Suprapubic skin (tissue), 4 donors: ENCODE measurements at places on chromosomes 12 and 14. TPM values are rescaled to one million over a fixed set of nuclear protein-coding genes. Genes with fewer than 3 reads are reported as not detected.

The CLEC1B gene
- not detected for total RNA-seq

The GYS2 gene
- total RNA-seq, result 0.32 TPM

The TAS2R9 gene
- not detected for total RNA-seq

The B4GALNT1 gene
- total RNA-seq, result 0.38 TPM

The CMTM5 gene
- total RNA-seq, result not detected

The ERP27 gene
- 0.91 TPM for total RNA-seq

The CLEC7A gene
- 3.7 TPM for total RNA-seq

The SIX6 gene
- total RNA-seq, result not detected

The KLRD1 gene
- not detected for total RNA-seq

The SLC10A1 gene
- total RNA-seq, result not detected

The OR4N2 gene
- not detected for total RNA-seq

The RHOJ gene
- total RNA-seq, result 2.8 TPM

The TOMM20L gene
- not detected for total RNA-seq

DNA sequence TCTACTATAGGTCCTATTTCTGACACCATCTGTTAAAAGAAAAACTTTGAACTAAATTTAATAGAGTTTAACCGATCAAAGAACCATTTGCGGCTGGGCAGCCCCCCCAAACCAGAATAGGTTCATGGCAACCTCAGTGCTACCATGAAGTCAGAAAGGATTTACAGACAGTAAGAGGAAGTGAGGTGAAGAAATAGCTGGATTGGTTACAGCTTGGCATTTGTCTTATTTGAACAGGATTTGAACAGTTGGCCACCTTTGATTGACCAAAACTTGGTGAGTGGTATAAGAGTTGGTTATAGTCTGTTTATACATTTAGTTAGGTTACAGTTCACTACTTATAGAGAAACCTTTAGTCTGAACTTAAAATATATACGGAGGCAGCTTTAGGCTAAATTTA lies 88.9 kb downstream of the TXNDC16 start:
- DNase-seq, result no peak

GRCh38 chr12:58967561-58967960 lies 47.3 kb upstream of the LRIG3 start:
- no peak for DNase-seq

DNA sequence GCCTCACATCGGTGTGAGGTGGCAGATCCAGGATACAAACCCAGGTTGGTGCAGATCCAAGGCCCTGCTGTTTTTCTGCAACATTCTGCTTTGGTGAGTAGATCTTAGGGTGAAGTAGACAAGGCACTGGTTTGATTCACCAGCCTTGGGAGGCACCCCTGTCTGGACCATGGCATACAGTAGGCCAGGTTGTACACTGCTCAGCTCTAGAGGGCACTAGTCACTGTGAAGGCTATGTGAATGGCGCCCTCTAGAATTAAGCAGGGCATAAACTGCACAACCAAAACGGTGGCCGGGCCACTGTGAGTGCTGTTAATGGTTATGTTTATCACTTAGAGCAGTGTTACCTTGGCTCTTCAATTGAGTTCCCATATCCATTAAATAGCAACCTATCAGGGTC lies 280.6 kb upstream of the PWP1 start:
- no peak for DNase-seq

GRCh38 chr12:27922531-27923139 lies 49.9 kb downstream of the PTHLH start:
- no peak for DNase-seq

DNA sequence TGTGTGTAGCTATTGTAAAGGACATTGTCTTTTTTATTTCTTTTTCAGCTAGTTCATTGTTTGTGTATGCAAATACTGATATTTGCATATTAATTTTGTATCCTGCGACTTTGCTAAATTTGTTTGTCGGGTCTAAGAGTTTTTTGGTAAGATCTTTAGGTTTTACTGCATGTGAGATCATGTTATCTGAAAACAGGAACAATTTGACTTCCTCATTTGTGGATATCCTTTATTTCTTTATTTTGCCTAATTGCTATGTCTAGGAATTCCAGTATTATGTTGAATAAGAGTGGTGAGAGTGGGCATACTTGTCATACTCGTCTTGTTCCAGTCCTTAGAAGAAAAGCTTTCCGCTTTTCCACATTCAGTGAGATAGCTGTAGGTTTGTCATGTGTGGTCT lies 28.8 kb downstream of the SIX4 start:
- no peak for DNase-seq

- DNase-seq, result no peak
Measured at GRCh38 chr12:23014749-23015148, 389.8 kb downstream of the ETNK1 start.

DNA sequence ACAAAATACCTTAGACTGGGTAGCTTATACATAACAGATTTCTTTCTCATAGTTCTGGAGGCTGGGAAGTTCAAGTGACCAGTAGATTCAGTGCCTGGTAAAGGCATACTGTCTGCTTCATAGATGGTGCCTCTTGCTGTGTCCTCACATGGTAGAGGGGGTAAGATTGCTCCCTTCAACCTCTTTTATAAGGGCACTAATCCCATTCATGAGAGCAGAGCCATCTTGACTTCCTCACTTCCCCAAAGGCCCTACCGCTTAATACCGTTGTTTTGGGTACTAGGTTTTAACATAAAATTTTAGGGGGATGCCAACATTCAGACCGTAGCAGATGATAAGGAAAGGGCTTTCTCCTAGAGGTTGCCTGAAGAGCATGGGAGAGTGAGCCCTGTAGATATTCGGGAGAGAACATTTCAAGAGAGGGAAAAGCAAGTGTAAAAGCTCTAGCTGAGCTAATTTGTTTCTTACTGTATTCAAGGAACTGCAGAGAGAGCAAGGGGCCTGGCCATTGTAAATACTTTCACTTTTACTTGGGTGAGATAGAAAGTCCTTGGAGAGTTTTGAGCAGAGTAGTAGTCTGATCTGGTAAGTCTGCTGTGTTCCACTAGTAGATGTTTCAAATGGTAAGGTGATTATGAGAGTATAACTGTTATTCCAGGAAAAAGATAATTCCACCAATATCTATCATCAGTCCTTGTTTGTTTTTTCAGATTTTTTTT lies 27.3 kb downstream of the FRS2 start:
- DNase-seq, result no peak

DNA sequence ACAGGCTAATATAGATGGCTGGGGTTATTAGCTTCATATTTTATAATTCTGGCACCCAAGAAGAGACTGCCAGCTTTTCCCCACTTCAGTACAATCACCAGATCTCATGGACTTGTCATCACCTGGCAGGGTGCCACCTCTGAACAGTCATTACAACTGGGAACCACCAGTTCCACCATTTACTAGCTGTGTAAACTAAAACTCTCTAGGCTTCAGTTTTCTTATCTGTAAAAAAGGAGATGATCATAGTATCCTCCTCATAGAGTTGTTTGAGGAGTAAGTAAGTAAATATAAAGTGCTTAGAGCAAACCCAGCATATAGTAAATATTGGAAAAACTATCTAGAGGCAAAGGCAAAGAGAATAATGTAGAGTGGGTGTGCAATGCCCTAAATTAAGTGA lies 19.3 kb downstream of the CPNE8 start:
- no peak for DNase-seq

GRCh38 chr12:96424601-96425000 lies 24.4 kb upstream of the CDK17 start:
- DNase-seq, result no peak

DNA sequence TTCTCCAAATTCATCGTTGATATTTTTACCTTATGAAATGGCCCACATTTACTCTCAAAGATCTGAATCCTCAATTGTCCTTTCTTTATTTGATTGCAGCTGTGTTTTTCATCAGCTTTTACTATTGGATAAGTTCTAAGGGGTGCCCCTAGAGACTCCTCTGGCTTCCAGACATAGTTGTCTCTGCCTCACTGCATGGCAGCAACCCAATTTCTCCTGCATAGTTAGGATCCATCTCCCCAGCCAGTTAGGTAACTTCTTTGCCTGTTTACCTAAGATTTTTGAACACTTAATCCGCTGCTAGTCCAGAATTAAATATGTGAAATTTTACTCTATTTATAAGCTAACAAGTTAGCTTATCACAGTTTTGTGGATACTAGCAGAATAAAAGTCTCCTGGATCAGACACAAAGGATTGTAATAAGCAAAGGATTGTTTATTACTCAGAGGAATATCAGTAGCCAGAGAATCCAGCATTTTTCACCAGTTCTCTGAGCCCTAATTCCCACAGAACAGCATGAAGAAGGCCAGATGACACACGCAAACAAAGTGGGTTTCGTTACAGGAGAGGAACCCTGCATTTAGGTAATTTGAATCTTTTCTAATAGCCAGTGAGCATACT lies 101.1 kb downstream of the BBS10 start:
- no peak for DNase-seq

DNA sequence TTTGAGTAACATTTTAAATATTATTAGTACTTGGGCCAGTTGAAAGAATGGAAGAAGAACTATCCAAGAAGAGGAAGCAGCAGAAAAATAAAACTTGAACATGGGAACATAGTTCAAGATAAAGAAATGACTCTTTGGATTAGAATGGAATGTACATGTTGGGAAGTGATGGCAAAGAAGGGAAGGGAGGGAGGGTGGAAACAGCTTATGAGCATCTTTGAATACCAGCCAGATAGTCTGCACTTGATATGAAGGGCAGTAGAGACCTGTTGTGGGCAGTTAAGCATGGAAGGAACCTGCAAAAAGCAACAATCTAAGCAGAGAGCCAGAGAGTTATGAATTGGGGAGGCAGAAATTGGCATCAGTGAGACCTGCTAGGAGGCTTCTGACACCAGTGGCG lies 10.0 kb upstream of the IL22 start:
- DNase-seq, result no peak

DNA sequence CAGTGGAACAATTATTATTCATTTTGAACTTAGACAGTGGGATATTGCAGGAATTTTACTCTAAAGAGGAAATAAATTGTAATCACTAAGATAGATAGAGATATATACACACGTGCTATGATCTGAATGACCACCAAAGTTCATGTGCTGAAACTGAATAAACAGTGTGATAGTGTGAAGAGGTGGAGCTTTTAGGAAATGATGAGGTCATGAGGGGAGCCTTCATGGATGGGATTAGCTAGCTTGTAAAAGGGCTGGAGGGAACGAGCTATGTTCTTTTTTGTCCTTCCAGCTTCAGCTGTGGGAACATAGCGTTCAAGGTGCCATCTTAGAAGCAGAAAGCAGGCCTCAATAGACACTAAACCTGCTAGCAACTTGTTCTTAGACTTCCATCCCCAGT lies 191.5 kb upstream of the LRIG3 start:
- DNase-seq, result no peak

- no peak for DNase-seq
Measured at GRCh38 chr12:1859643-1860042, 39.3 kb downstream of the LRTM2 start.

GRCh38 chr14:95432144-95433093 lies 84.0 kb downstream of the SYNE3 start:
- peak; percentile 55 for DNase-seq

DNA sequence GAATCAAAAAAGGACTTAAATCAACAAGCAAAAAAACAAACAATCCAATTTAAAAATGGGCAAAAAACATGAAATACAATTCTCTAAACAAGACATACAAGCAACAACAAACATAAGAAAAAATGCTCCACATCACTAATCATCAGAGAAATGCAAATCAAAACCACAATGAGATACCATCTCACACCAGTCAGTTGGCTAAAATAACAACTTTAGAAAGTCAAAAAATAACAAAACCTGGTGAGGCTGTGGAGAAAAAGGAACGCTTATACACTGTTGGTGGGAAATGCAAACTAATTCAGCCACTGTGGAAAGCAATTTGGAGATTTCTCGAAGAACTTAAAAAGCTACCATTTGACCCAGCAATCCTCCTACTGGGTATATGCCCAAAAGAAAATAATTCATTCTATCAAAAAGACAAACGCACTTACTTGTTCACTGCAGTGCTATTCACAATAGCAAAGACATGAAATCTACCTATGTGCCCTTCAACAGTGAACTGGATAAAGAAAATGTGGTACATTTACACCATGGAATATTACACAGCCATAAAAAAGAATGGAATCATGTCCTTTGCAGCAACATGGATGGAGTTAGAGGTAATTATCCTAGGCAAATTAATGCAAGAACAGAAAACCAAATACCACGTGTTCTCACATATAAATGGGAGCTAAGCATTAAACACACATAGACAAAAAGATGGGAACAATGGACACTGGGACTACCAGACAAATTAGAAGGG lies 26.9 kb downstream of the PRKD1 start:
- DNase-seq, result no peak

GRCh38 chr14:59208954-59209353 lies 20.5 kb downstream of the DAAM1 start:
- no peak for DNase-seq

- DNase-seq, result no peak
Measured at GRCh38 chr14:82387699-82388098, 854.0 kb upstream of the SEL1L start.

- no peak for DNase-seq
Measured at GRCh38 chr14:50657753-50658152, 10.4 kb downstream of the SAV1 start.

- no peak for DNase-seq
Measured at GRCh38 chr12:98402091-98402490, 113.3 kb upstream of the TMPO start.

- DNase-seq, result no peak
Measured at GRCh38 chr12:121975021-121975420, 46.7 kb upstream of the BCL7A start.

DNA sequence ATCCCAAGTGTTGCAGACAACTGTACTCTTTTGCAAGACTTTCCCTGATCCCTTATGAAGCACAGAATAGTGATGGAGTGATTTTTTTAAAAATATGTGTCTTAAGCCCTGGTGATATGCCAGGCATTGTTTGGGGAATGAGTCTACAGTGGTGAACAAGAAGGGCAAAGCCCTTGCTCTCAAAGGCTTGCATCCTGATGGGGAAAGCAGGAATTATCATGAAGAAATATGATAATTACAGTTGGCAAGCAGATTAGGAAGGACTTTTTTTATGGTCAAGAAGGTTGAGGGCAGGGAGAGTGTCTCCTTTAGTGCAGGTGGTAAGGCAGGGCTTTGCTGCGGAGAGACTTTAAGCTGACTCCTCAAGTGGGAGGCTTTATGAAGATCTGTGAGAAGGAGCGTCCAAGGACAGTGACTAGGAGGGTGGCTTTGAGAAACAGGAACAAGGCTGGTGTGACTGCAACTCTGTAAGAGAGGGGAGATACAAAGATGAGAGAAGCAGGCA lies 100.2 kb downstream of the SYNE2 start:
- DNase-seq, result no peak

DNA sequence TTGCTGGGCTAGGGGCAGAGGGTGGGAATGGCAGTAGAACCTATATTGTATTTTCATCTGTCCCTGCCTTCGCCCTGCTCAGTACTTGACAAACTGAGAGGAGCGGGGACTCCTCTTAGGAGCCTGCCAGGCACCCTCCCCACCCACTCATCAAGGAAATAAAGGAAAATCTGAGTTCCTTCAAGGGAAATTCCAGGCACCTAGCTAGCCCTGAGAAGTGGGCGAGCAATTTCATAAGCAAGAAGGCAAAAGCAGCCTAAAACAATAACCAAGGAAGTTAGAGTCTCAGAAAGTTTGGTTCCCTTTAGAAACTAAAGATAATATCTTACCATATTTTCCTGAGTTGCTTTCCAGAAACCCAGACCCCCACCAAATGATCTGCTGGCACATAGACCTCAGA lies 10.6 kb upstream of the PLEKHD1 start:
- DNase-seq, result no peak

- no peak for DNase-seq
Measured at GRCh38 chr12:117489671-117490070, 128.2 kb upstream of the NOS1 start.

GRCh38 chr12:120254809-120255208 lies 10.7 kb downstream of the PXN start:
- DNase-seq, result no peak

- DNase-seq, result no peak
Measured at GRCh38 chr14:34980337-34980900, 2.4 kb upstream of the SRP54 start.
